ENCODE measurements at places on chromosomes 5 and 9.

GRCh38 chr5:72187388-72188075 is 80.3 kb downstream of the MAP1B start:
- DNase-seq, result no peak

DNA sequence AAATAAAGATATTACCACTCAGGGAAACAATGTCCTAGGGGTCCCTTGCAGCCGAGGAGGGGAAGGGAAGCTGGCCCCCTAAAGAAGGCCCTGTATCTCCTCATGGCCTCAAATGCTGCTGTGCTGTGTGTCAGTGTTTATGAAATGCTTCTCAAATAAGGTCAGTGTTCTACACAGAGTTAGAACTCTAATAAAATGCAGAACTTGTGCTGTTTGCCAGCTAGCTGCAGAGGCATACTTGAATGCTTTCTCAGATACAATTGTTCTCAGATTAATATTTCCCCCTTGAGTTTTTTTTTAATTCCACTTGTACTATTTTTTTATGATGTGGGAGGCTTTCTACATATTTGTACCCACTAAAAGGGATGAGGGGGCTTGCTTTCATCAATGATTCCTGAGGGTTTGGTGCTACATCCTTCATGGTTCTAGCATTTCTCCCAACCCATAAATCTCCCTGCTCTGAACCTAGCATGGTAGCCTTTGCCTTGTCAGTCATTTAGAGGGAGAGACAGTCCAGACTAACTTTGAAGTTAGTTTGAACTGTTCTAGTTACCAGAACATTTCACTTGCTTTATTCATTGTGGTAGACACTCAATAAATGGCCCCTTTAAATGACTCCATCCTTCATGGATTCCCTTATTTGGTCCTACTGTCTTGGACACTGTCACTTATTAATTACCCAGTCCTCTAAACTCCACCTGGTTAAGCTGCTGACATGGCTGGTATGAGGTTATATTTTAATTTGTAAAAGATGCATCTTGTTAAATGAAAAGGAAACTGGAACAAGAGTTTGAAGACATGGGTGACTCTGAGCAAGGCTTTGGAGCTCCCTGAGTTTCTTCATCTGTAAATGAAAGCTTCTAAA is 12.6 kb downstream of the SLIT3 start:
- no peak for DNase-seq

GRCh38 chr5:177555665-177556064 is 1.3 kb upstream of the FAM193B start:
- DNase-seq, result no peak

DNA sequence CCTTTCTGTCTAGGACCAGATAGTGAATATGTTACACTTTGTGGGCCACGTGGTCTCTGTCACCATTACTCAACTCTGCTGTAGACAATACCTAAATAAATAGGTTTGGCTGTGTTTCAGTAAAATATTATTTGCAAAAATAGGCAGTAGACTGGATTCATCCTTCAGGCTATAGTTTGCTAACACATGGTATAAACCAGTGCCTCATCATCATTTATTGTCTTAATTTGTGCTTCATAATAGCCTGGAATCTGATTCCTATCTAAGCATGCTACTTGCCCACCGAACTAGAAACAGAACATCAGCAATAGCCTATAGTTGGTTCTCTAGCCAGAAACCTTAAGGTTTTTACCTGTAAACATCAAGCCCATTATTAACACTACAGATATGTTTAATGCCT is 215.6 kb downstream of the FBXL7 start:
- DNase-seq, result no peak

Measured in right atrium auricular region (tissue), 2 donors.